ENCODE measurements at places on chromosomes 13 and 19.

DNA sequence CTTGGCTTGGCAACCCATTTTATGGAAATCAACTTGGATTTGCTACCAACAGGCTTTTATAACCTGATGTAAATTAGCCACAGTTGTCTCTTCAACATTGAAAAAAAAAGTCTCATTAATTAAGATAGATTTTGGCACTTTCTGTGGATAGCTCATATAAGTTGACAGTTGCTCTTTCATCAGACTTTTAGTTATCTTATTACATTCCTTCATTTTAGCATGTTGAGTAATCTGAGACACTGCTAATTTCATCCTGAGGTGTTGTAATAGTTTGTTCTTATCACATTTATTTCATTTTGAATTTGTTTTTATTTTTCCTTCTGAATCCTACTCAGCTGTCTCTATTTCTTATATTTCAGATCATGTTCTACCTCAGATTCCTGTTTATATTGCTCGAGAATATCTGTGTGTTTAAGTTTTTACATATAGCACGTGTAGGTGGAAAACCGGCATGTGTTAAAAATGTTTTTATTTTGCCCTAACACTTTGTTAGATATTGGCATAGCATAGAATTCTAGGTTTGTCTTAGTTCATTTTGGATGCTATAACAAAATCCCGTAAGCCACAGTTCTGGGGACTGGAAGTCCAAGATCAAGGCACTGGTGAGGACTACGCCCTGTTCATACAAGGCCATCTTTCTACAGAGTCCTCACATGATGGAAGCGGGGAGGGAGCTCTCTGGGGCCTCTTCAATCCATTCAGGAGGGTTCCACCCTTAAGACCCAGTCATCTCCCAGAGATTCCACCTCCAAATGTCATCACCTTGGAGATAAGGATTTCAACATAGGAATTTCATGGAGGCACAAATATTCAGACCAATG lies 239.4 kb downstream of the COL4A1 start:
- no peak for DNase-seq

DNA sequence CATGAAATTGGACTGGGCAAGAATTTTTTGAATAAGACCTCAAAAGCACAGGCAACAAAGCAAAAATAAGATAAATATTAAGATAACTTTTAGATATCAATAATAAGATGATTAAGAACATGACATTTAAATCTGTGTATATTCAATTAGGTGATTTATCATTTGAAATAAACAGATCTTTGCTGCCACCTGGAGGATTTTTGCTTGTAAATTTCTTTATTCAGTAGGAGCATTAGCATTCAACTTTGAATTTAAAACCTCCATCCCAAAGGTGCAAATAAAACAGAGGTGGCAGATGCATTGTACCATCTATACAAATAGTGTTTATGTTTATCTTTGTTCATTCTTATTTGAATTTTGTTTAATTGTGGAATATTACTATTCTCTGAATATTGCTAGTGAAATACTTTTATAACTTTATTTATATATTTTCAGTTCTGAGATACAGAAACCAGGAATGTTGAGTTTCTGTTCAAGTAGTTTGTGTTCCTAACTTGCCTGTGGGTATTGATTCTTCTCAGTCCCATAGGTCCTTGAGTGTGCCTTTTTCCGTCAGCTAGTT lies 20.9 kb downstream of the COG6 start:
- DNase-seq = peak; percentile 30

GRCh38 chr19:40159744-40160143 lies 31.5 kb upstream of the MAP3K10 start:
- no peak for DNase-seq

DNA sequence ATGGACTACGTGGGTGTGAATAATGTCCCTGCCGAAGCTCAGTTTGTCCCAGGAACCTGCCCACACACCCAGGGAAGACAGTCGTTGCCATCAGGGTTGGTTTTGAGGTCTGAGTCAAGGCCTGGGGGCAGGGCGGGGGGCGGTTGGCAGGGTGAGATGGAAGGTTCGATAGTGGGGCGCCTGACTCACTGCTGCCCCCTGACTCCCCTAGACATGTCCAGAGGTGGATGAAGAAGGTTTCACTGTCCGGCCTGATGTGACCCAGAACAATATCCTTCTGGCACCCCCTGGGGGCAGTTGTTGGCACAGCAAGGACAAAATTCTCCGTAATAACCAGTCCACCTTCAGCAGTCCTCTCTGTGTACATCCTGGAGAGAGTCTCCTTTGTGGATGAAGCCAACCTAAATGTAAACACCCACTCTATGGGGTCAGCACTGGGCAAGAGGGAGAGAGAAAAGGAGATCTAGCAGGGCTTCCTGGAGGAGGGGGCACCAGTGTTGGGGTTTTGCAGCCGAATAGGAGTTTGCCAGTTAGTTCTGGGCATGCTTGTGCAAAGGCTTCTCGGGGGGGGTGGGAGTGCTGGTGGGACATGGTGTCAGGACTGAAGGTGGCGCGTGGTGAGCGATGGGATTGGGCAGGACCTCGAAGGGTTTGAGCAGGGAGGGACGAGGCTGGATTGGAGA lies 19.6 kb upstream of the B3GNT3 start:
- DNase-seq = no peak

DNA sequence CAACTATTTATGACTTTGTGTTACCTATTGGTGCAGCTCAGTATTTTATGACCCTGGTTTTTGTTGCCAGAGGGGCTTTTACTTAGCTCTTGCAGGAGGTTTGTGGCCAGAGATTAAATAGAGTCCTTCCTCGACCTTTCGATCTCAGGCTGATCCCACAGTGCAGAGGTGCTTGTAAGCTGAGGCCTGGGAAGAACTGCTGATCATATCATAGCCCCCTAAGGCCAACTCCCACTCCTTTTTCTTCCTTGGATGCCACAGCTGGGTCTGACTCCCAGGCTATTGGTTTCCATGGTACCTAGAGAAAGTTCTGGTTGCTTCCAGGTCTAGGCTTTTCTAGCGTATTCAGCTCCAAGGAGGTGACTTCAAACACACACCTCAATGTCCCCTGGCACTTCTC lies 324.9 kb downstream of the FOXO1 start:
- DNase-seq = no peak

- DNase-seq = no peak
Measured at GRCh38 chr19:28465371-28466086, 747.4 kb downstream of the UQCRFS1 start.

GRCh38 chr13:34070006-34070405 lies 252.1 kb downstream of the RFC3 start:
- DNase-seq = peak; percentile 43

DNA sequence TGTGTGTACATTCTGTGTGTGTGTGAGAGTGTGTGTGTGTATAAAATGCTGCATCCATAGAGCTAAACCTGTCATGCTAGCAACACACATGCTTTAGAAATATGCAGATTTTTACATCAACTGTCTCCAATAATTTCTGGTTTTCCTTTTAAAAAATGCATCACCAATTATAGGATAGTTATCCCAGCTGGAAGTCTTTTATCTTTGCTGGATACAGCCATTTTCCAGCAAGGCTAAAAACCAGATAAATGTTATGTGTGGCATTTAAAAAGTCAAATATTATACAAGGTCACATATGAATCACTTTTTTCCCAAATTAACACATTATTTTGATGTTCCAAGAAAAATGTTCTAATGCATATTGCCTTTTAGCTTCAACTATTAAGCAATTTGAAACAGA lies 202.0 kb upstream of the IPO5 start:
- no peak for DNase-seq

GRCh38 chr19:21130097-21130775 lies 11.6 kb upstream of the ZNF431 start:
- no peak for DNase-seq

GRCh38 chr19:8515317-8515716 lies 1.4 kb upstream of the ZNF414 start:
- no peak for DNase-seq

DNA sequence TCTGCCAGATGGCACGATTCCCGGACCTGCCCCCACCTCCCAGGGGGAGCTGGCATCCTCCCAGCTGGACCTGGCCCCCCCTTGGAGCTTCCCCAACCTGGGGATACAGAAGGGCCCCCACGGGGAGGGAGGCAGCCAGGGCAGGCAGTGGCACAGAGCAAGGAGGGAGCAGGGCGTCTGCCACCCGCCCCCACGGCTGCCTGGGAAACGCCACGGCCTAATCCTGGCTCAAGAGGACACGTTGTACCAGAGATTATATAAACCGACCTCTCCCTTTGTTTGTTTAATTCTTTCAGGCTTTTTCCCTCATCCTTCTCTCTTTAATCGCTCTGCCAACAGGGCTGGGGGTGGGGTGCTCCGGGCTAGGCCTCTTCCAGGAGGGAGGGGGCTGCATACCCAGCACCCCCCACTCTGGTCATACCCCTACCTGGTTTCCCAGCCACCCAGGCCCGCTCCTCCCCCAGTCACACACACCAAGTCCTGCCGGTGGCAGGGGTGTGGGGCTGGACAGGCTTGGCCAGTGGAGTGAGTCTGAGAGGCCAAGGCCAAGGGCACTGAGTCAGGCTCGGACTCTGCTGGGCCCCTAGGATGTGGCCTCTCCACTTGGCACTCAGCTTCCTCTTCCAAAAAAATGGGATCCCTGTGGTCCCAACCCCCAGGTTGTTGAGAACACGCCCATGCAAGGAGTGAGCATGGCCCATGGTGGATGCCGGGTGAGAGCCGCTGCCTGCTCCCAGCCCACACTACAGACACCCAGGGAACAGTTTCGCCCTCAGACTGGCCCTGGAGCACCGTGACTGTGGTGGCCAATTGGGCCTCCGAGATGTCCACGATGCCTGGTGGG lies 29.5 kb upstream of the NFIC start:
- no peak for DNase-seq

- no peak for DNase-seq
Measured at GRCh38 chr19:2038284-2039088, 12.6 kb downstream of the MKNK2 start.

DNA sequence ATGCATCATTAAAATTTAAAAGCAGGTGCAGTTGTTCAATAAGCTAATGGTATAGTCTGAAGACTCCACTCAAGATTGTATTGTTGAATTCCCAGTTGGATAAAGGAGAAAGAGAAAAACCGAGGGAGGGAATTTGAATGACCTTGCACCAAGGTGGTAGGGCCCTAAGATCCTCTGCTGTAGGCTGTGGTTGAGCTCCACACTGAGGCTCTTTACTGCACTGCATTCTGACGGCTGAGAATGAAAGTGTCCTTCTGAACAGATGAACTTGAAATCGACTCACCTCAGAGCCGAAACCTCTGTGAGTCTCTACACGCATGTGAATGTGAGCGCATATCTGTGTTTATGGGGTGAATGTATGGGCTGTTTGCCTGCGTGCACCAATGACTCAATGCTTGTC lies 388.9 kb upstream of the DACH1 start:
- DNase-seq = peak; percentile 41

- DNase-seq = no peak
Measured at GRCh38 chr19:35908010-35908441, at the start of gene TYROBP. TSS of gene TYROBP (minus strand) at chr19:35908295. CDS start at chr19:35908228, 67 bp downstream.
